ENCODE measurements at places on chromosomes 5 and 9.

- DNase-seq: no peak
Measured at GRCh38 chr5:180624587-180624986, 24.8 kb downstream of the FLT4 start.

DNA sequence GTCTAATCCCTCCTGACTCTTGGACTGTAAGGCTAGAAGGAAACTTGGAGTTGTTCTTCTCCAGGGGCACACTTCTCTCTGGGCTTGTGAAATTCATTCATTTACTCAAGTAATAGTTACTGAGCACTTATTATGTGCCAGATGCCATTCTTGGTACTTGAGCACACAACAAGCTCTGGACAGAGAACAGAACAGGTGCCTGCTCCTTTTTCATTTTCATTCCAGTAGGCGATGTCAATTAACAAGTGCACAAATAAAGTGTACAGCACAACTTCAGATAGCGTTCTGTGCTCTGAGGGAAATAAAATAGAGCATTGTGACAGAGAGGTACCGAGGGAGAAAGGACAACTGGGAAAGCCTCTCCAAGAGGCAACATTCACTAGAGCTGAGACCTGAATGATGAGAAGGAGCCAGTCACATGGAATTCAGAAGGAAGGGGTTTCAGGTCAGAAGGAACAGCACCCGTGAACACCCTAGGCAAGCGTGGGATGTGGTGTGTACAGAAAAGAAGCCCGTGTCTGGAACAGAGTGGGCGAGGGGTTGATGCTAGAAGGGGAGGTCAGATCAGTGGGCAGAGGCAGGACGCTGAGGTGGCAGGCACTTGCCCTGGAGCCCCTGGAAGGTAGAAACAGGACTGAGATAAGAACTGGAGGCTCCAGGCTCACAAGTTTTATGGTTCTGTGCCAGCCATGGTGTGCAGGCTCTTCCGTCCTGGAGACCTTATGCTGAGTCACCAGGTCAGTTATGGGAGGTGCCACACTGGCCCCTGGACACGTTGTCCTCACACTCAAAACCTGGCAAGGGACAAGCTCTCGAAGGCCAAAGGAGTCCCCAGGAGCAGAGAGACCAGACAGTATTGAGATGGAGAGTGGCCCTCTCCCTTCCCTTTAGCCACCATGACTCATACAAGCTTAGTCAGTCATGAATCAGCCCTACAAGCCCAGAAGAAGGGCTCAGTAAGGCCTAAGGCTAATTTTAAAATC is 7.2 kb upstream of the ABLIM3 start:
- no peak for DNase-seq

GRCh38 chr9:129351642-129352145 is 173.6 kb upstream of the IER5L start:
- DNase-seq: no peak

DNA sequence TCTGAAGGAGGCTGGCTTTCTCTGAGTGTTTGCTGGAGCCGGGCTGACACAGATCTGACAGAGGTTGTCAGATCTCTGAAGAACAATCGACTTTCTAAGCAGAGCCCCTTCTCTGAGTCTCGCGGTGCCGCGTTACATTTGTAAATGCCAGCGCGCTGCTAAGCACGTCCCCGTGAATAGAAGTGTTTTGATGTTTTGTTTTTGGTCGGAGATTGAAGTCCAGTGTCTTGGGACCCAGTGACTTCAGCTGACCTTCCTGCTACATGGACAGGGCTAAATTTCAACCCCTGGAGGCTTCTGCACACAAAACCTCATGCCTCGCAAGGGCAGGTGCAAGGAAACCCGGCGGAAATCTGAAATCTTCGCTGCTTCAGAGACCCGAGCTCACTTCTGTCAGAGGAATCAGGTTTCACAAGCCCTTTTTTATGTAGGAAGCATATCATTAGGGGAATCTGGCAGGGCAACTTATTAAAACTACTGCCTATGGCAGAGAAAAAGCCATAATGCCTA is 27.2 kb downstream of the NEUROG1 start:
- DNase-seq: no peak

- DNase-seq: no peak
Measured at GRCh38 chr5:149358868-149359495, 1.1 kb downstream of the PCYOX1L start.
